ENCODE measurements at places on chromosomes 12 and 14. TPM values are rescaled to one million over a fixed set of nuclear protein-coding genes. Genes with fewer than 3 reads are reported as not detected.

The ADAM20 gene
- not detected for total RNA-seq

The TPH2 gene
- not detected for total RNA-seq

The TSPAN11 gene
- not detected for total RNA-seq

The SMCO2 gene
- 0.75 TPM for total RNA-seq

The GARIN6 gene
- not detected for total RNA-seq

The CD163 gene
- total RNA-seq = not detected

The IFNG gene
- total RNA-seq = not detected
